Lung (tissue), 17 donors: ENCODE measurements at places on chromosomes 12 and 14. TPM values are rescaled to one million over a fixed set of nuclear protein-coding genes. Genes with fewer than 3 reads are reported as not detected.

DNA sequence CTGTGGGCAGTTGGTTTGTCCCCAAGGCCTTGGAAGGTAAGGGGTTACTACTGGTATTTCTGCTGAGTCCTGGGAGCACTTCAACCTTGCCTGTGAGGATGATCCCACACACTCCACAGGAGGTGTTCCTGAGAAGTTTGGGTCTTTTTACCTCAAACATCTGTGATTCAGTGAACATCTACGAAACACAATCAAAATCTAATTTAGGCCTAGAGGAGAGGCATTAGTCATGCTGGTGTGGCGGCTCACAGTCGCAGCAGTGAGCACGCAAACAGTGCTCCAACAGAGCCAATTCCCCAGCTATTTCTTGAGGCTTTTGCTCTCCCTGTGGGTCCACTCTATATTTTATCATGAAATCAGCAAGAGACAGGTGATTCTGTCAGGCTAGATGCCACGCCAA lies 107.6 kb downstream of the APAF1 start:
- no peak overlapping the region for H3K27ac ChIP-seq
- H3K4me3 ChIP-seq, result no peak overlapping the region
- no peaks in the 10 kb centered on the region for H3K27me3 ChIP-seq
- no peak for DNase-seq

DNA sequence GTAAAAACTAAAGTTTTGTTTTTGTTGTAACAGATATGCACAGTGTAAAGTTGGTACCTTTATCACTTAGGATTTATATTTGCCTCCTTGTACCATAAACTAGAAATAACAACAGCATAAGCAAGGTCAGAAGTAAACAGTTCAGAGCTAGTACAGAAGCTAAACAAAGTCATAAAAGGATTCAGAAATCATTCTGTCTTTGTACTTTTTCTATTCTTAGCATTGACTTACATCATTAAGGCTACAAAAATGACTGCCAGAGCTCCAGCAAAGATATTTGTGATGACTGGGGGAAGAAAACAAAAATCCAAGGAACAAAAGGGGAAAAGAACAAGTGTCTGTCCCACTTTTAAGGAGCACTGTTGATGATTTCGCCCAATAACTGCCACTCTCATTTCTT lies 347.2 kb downstream of the CCDC91 start:
- H3K27ac ChIP-seq, result no peak overlapping the region
- H3K4me3 ChIP-seq, result no peak overlapping the region
- DNase-seq, result no peak
- H3K27me3 ChIP-seq, result no peaks in the 10 kb centered on the region
- no peaks in the 10 kb centered on the region for H3K36me3 ChIP-seq

DNA sequence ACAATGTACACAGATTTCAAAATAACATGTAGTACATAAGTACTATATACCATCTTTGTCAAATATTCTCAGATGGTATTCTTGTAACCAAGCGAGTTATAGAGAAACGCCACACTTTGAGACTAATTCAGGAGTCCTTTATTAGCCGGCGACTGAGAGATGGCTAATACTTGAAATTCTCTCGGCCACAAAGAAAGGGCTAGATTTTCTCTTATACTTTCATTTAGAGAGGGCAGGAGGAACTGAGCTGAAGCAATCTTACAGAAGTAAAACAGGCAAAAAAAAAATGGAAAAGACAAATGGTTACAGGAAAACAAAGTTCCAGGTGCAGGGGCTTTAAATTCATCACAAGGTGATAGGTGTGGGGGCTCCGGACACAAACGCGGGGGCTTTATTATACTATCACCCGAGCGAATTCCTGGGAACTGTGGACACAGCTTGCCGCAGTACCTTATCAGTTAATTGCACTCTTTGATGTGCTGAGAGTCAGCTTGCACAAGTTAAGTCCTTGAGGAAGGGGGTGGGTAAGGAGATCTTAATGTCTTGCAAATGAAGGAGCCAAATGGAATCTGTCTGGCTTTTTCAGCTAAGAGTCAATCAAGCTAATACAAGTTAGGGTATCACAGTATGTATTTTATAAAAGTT lies 382.3 kb downstream of the KCNH5 start:
- no peaks in the 10 kb centered on the region for H3K27me3 ChIP-seq
- DNase-seq, result peak; percentile 42
- H3K4me3 ChIP-seq, result no peak overlapping the region
- no peak overlapping the region for H3K27ac ChIP-seq
- no peaks in the 10 kb centered on the region for H3K36me3 ChIP-seq

DNA sequence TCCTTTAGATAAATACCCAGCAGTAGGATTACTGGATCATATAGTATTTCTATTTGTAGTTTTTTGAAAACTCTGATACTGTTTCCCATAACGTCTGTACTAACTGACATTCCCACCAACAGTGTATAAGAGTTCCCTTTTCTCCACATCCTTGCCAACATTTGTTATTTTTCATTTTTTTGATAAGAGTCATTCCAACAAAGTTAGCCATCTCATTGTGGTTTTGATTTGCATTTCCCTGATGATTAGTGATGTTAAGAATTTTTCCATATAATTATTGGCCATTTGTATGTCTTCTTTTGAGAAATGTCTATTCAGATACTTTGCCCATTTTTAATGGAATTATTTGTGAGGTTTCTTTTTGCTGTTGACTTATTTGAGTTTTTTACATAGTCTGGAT lies 486.0 kb downstream of the FLRT2 start:
- no peak overlapping the region for H3K4me3 ChIP-seq
- H3K4me1 ChIP-seq, result peaks cover 21% of the 10 kb centered on the region
- H3K36me3 ChIP-seq, result no peaks in the 10 kb centered on the region
- no peak overlapping the region for H3K27ac ChIP-seq
- DNase-seq, result no peak

The IFI27 gene
- 94.1 TPM for total RNA-seq
